ENCODE measurements at places on chromosomes 3 and 15.

DNA sequence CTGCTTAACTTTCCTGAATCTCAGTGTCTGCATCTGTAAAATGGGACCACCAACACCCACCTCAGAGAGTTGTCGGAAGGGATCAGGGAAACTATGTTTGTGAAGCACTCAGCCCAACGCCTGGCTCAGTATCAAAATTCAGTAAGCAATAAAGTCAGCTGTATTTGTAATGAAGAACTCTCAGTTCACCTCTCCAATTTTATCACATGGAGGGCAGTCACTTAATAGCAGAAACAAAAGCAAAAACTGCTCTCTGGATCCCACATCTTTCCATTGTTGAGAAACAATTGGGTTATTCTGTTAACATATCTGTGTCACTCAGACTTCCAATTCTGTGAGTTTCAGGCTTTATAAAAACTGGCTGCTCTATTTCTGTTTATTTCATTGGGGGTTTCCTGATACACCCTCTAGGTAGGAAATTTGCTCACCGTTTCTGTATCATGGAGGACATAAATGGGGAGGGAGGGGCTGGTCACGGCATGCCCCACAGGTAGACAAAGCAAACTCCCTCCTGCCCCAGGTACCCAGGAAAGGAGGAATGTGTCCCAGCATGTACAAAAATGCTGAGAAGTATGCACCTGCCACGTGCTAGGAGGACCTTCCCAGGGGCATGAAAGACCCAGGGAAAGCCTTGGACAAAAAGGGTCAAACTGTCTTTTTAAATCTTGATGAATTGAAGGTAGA is 81.4 kb upstream of the LMOD3 start:
- no peak for DNase-seq

GRCh38 chr3:13318626-13319470 is 101.3 kb downstream of the NUP210 start:
- no peak for DNase-seq

DNA sequence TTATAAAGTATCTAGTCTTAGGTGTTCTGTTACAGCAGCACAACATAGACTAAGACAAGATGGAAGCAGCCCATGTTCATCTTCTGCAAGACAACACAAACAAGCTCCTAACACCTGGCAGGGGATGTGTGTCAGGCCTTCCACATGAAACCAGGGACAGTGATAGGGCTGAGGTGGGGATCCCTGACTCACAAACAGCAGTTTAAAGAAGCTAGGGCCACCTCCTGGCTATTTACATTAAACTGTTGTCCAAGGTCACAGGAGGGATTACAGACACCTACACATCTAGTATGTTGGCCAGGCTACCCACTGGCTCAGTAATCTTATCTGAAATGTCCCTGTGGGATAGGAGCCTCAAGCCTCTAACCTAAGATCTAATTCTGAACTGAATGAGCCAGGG is 211.3 kb downstream of the MINAR1 start:
- no peak for DNase-seq

DNA sequence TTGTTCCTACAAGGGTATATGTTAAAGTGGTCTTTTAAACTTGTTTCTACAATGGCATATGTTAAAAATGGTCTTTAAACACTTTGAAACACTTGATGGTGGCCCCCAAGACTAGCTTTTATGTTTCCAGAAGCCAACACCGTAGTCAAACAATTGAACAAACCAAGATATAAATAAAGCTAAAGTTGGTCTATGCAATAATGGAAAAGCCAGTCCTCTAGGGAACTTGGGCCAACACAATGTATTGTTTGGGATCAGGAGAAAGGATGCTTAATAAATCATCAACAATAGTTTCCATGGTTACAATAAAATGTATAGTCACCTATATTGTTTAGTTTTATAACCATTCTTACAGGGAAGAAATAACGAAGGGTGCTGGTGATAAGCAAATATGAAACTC is 137.2 kb downstream of the RORA start:
- no peak for DNase-seq

DNA sequence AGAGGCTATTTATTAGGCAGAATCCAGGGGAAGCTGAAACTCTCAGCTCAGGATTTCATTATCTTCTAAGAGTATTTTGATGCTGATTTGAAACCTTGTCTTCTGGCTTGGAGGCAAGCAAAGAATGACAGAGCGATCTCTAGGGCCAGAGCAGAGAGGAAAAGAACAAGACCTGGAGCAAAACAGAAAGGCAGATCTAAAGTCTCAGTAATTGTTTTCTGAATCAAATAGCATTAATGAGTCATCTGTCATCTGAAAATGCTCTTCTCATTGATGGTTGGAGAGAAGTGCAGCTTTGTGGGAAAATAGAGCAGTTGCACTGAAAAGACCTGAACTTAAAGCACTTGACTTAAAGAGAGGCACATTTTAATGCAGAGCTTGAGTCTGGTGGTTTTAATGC is 385.9 kb downstream of the RAP2B start:
- no peak for DNase-seq

DNA sequence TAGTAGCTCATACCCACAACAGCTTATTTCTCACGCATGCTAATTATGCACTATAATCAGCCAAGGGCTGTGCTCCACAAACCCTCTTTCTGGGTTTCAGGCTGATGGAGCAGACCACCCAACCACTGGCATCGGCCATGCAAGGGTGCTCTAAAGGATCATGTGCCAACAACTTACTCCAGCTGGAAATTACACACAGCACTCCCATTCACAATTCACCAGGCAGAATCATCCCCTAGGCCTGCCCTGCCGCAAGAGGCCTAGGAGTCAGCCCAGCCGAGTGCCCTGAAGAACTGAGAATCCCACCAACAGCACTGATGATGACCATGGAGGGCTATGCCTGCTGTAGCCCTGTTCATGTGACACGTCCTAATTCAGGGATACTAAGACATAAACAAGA is 216.2 kb upstream of the CHRNA7 start:
- no peak for DNase-seq

GRCh38 chr15:57213862-57214261 is 162.4 kb upstream of the CGNL1 start:
- DNase-seq = peak; percentile 27

- DNase-seq = no peak
These were observed 35.4 kb downstream of the CCDC191 start for GRCh38 chr3:114020907-114021306.
